ENCODE measurements at places on chromosomes 12 and 14.

- no peak for DNase-seq
Observed at GRCh38 chr14:76872796-76873432, 46.7 kb downstream of the LRRC74A start.

- DNase-seq = no peak
Observed at GRCh38 chr12:91142221-91142631, 30.9 kb upstream of the LUM start.

DNA sequence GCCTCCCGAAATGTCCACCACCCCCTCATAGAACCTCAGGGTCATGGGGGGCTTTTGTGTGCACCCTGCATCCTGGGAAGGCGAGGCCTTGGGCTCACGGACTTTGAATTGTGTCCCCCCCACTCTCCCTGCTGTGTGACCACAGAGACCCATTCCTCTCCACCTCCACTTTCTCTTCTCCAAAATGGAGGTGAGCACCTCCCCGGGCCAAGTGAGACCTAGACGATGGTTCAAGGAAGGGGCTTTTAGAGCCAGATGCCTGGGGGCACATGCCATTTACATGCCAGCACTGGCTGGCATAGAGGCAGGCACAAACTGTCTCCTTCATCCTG lies 33.5 kb downstream of the CYP46A1 start:
- no peak for DNase-seq

GRCh38 chr14:39843881-39844280 lies 411.6 kb upstream of the FBXO33 start:
- no peak for DNase-seq

DNA sequence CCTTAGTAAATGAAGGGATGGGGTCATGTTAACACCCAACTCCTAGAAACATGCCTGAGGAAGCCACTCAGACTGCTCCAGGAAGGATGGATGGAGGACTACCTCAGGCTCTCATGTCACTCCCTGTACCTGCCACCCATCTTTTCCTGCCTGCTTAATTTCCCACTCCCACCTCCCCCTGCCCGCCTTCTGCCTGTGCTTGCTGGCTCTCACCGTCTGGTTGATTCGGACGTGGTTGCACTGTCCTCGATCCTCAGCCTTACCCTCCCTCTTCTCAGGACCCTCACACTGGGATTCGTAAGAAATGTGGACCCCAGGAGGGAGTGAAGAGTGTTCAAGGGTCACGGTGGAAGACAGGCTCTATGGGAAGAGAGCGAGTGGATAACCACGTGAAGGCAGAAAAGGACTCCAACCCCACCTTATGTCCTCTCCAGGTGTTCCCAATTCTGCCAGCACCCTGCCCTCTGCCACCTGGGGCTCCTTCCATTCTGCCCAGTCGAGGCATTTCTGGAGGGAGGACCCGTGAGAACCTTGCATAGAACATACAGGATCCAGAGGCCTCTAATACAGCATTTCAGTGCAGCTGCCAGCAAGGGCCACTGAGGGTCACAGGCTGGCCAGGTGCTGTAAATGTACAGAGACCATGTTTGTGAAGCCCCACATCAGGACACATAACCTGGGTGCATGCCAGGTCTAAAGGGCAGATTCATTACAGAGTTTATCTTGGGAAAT lies 12.9 kb downstream of the ITGB7 start:
- DNase-seq = no peak

- DNase-seq = no peak
Observed at GRCh38 chr14:43407706-43408105, 1099.4 kb downstream of the FSCB start.

- DNase-seq = no peak
Observed at GRCh38 chr12:121590476-121591143, 9.8 kb upstream of the KDM2B start.

DNA sequence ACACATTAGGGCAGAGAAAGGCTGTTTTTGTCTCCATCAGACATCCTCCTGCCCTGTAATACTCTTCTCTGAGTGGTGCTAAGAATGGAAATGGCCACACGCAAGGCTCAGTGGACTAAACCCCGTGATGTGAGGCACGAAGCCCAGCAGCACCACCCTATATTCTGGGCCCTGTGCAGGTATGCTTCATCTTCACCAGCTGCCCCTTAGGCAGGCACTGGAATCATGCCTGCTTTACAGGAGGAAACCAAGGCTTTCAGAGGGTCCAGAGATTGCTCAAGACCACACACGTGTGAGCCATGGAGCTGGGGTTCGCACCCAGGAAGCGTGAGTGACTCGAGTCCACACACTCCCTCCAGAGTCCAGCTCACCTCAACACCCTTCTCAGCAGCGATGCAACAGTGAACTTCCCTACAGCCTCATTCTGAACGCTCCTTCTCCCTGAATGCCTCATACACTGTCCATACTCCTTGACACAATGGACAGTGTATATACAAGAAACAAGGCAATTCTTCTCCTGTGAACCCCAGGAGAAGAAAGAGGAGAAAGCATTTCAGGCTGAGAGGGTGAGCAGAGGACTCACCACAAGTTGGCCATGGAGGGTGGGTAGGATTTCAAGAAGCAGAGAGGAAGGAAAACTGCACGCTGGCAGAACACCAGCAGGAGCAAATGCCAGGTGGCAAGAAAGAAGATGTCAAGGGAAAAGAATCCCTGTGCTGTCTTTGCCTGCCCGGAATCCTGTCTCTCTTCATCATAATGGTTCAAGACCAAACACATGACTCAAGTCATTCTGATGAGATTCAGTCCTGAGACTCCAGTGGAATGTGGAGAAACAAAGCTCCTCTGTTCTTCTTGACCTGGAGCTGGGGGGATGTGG lies 39.1 kb downstream of the NT5DC3 start:
- no peak for DNase-seq

GRCh38 chr12:57173089-57173488 lies 25.7 kb upstream of the LRP1-AS start:
- no peak for DNase-seq

DNA sequence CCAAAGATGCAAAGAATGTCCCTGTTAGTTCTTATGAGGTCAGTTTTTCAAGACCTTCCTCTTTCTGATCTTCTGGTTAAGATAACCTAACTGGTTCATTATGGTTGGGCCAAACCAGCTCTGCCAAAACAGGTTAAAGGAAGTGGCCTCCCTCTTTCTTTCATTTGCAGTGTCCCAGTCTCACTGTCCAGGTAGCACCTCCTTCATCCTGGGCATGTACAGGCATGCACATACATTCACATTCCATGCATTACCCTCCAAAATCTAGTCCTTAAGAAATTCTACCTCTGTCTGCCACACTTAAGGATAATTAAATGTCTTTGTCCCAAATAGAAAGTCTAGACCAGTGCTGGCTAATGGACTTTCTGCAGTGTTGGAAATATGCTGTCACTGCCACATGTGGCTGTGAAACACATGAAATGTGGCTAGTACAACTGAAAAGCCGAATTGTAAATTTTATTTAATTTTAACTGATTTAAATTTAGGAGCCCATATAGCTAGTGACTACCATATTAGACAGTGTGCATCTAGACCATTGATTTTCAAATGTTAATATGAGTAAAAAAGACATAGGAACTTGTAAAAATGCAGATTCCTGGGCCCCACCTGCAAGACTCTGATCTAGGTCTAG lies 169.3 kb downstream of the PCNX1 start:
- no peak for DNase-seq

- DNase-seq = no peak
Observed at GRCh38 chr14:75141967-75142366, 15.1 kb upstream of the NEK9 start.

DNA sequence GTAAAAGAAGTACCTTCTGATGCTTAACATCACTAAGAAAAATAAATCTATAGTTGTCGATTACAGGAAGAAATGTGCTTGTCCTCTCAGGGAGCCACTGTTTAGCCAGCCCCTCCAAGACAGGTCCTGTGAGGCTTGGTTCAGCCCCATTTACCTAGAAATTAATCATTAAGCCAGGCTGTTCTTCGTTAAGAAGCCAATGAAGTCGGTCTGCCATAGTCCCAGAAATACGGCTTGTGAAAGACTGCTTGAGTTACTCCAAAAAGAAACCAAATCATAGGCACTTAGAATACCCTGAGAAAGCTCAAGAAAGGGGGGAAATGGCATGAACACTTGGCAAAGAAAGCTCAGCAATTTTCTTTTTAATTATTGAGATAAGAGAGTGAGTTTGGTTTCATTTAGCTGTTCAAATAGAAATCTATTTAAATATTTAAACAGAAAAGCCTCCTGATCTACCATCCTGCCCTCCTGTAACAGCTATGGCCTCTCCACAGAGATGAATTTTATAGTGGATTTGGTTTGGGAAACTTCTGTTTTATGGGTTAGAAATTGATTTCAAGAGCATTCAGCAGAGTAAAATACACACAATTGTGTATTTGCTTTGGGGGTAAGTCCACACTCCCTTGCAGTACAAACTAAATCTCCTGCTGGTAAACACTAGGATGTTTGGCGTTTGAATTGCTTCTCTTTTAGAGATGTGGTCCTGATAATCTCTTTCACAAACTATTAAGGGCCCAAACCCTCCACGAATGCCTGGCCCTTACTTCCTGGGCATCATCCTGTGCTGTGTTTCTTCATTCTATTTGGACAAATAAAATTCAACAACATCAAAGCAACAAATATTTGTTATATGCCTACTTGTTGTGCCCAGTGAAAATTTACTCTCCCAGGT lies 234.4 kb downstream of the SEC23A start:
- no peak for DNase-seq

- no peak for DNase-seq
Observed at GRCh38 chr12:15982471-15982870, 71.3 kb downstream of the DERA start.

DNA sequence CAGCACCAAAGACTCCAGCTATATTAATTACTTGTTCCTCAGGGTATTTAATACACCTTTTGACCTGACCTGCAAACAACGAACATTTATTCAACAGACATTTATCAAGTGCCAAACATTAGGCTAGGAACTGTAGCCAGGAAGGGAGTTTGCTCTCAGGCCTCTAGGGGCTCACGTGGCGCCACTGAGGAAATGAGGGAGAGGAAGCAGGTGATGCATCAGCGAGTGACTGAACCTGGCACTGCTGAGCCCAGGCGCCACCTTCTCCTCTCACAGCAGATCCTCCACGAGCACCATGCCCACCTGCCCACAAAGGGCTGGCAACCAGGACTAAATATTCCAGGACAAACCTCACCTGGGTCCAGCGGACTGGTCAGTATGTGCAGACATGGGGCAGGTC lies 50.2 kb downstream of the SETD3 start:
- DNase-seq = no peak

GRCh38 chr14:100884456-100884855 lies 19.1 kb downstream of the RTL1 start:
- DNase-seq = no peak

DNA sequence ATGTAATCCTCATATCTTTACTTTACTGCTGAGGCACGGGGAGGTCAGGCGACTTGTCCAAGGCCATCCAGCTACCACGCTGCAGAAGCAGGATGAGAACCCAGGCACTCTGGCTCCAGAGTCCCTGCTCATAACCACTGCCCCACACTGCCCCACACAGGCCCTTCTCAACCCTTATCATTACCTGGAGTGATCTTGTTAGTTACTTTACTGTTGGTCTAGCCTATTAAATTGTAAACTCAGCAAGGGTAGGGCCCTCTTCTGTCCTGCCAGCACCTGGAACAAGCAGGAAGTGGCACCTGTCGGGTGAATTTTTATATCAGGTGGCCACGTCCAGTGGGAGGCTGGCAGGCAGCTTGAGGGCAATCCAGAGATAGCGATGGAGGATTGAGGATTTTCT lies 12.2 kb downstream of the FAIM2 start:
- no peak for DNase-seq

GRCh38 chr14:56854325-56854724 lies 44.0 kb upstream of the OTX2 start:
- DNase-seq = no peak

- no peak for DNase-seq
Observed at GRCh38 chr12:87924149-87924548, 105.1 kb downstream of the C12orf50 start.

- DNase-seq = no peak
Observed at GRCh38 chr12:38431921-38432320, 115.3 kb downstream of the ALG10B start.

GRCh38 chr14:32473464-32473855 lies 144.4 kb downstream of the AKAP6 start:
- no peak for DNase-seq

GRCh38 chr14:22887260-22887989 lies 4.4 kb downstream of the REM2 start:
- DNase-seq = no peak

DNA sequence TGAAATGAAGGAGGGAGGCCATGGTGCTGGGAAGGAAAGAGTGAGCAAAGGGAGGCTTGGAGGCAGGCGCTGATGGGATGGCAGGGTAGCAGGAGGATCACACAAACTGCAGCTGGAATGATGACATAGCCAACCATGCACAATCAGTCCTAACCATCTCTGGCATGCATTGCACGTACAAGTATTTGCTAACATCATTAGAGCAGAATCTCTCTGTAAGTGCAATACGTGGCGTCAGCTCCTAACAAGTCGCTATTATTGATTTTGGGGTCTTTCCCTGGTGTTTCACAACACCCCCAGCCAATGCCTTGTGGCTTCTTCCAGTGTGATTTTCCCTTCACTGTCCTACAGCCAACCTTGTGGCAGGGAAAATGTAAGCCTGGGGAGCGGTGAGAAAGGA lies 18.5 kb downstream of the BDKRB1 start:
- DNase-seq = no peak

DNA sequence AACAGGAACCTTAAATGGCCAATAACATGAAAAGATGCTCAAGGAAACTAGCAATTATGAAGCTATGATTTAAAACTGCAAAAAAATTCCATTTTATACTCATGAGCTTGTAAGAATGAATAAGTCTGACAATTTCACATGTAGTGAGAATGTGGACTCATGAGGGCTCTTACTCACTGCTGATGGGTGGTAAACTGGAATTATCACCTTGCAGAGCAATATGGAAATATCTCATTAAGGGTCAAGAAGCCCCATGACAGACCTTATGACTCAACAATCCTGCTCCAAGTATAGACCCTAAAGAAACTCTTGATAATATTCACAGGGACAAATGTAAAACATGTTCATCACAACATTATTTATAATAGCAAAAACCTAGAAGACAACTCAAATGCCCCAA lies 23.5 kb upstream of the SMAGP start:
- DNase-seq = no peak

- DNase-seq = no peak
Observed at GRCh38 chr12:45732936-45733335, 3.4 kb downstream of the ARID2 start.

DNA sequence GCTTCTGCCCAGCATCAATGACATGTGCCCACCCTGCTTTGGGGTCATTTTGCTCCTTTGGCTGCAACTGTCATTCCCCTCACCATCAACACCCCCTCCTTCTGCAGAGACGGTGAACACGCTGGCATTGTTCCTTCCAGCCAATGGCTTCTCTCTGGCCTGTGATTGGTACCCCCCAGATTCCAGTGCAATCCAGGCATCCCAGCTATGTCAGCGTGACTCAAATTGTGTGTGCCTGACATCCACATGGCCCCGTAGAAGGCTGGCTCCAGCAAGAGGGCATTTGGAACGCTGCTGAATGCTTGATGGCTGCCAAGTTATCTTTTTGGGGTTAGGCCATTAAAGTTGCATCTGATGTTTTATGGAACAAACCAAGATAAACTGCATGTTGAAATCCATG lies 21.0 kb upstream of the CCND2 start:
- no peak for DNase-seq

- no peak for DNase-seq
Observed at GRCh38 chr12:56695327-56696101, 7.4 kb upstream of the PTGES3 start.

All from cortex of kidney (tissue), 1 donor.